ENCODE measurements at places on chromosomes 2 and 18. TPM values are rescaled to one million over a fixed set of nuclear protein-coding genes. Genes with fewer than 3 reads are reported as not detected.

Gene LRP1B
- not detected for total RNA-seq

Gene GALNT13
- not detected for total RNA-seq

- no peak for DNase-seq
- H3K4me3 ChIP-seq, result no peak overlapping the region
- H3K27me3 ChIP-seq, result no peaks in the 10 kb centered on the region
- no peak overlapping the region for H3K27ac ChIP-seq
These were observed 213.4 kb downstream of the HNMT start for GRCh38 chr2:138177693-138178092.

GRCh38 chr2:231037202-231037730, at the start of gene C2orf72:
TSS of gene C2orf72 (plus strand) at chr2:231037523. CDS start at chr2:231037566, 43 bp downstream.
- H3K27me3 ChIP-seq, result peaks cover 48% of the 10 kb centered on the region
- peak; percentile 31 for DNase-seq
- H3K4me3 ChIP-seq, result peak within 1 kb of the TSS; percentile 43
- H3K36me3 ChIP-seq, result no peaks in the 10 kb centered on the region
- H3K27ac ChIP-seq, result no peak within 1 kb of the TSS
- H3K4me1 ChIP-seq, result no peaks in the 10 kb centered on the region

- H3K4me3 ChIP-seq, result no peak overlapping the region
- H3K4me1 ChIP-seq, result peaks cover 26% of the 10 kb centered on the region
- H3K36me3 ChIP-seq, result peaks cover 36% of the 10 kb centered on the region
These were observed 8.5 kb downstream of the PSMD14 start for GRCh38 chr2:161316701-161317100.

DNA sequence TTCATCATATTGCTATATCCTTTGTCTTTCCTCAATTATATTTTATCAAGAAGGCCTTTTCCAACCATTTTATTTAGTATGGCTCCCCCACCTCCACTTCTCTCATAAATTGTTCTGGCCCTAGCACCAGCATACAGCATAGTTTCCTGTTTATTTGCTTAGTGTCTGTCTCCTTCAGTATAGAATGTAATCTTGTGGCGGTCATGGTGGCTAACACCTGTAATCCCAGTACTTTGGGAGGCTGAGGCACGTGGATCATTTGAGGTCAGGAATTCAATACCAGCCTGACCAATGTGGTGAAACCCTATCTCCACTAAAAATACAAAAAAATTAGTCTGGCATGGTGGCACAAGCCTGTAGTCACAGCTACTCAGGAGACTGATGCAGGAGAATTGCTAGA, 39.6 kb upstream of the CLASP1 start:
- no peak overlapping the region for H3K27ac ChIP-seq
- DNase-seq, result no peak
- H3K27me3 ChIP-seq, result no peaks in the 10 kb centered on the region
- no peaks in the 10 kb centered on the region for H3K36me3 ChIP-seq
